ENCODE measurements at places on chromosomes 3 and 15. TPM values are rescaled to one million over a fixed set of nuclear protein-coding genes. Genes with fewer than 3 reads are reported as not detected.

The MRPS25 gene
- 53.8 TPM for total RNA-seq

The SLC2A2 gene
- not detected for total RNA-seq

The CHST2 gene
- 4.5 TPM for total RNA-seq

The ITGA11 gene
- 0.56 TPM for total RNA-seq

The KLF15 gene
- total RNA-seq, result 0.40 TPM

The NR1I2 gene
- total RNA-seq, result 0.36 TPM

The PP2D1 gene
- total RNA-seq, result not detected

The LRRC34 gene
- 2.8 TPM for total RNA-seq

The NOX5 gene
- 0.02 TPM for total RNA-seq
